Activated CD4-positive, alpha-beta T cell treated with anti-CD3 and anti-CD28 coated beads for 24 hours (primary cell): ENCODE measurements at places on chromosomes 5 and 9.

DNA sequence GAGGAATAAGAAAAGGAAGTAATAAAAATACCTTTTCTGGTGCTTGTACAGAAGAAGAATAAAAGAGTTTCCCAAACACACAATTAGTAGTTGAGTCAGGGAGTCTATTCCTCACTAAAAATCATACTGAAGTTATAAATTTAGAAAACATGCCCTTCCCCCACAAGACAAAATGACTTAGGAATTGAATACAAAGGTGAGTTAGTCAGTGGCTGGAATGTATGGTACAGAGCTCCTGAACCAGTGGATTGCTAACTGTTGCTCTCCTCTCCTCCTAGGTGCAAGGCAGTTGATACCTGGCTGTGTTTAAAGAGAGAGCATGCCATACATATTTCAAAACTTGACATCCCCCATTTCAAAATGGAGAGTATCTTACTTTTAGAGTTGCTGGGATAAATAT lies 1.9 kb downstream of the GDA start:
- no peak for DNase-seq

DNA sequence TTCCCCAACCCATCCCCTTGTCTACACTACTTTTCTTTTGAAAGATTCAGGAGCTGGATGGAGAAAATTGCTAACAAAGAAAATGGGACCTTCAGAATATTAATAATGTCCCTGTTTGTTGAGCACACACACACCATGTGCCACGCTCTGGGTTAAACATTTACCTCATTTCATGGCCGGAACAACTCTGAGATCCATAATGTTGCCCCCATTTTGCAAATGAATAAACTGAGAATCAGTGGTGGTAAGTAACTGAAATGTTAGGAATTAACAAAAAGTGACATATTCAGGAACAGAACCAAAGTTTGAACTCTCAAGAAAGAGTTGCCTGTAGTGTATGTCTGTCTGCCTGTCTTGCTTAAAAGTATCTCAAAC lies 51.4 kb upstream of the SMAD5 start:
- no peak for DNase-seq

- DNase-seq: no peak
Observed at GRCh38 chr5:178467568-178468195, 122.5 kb downstream of the COL23A1 start.

DNA sequence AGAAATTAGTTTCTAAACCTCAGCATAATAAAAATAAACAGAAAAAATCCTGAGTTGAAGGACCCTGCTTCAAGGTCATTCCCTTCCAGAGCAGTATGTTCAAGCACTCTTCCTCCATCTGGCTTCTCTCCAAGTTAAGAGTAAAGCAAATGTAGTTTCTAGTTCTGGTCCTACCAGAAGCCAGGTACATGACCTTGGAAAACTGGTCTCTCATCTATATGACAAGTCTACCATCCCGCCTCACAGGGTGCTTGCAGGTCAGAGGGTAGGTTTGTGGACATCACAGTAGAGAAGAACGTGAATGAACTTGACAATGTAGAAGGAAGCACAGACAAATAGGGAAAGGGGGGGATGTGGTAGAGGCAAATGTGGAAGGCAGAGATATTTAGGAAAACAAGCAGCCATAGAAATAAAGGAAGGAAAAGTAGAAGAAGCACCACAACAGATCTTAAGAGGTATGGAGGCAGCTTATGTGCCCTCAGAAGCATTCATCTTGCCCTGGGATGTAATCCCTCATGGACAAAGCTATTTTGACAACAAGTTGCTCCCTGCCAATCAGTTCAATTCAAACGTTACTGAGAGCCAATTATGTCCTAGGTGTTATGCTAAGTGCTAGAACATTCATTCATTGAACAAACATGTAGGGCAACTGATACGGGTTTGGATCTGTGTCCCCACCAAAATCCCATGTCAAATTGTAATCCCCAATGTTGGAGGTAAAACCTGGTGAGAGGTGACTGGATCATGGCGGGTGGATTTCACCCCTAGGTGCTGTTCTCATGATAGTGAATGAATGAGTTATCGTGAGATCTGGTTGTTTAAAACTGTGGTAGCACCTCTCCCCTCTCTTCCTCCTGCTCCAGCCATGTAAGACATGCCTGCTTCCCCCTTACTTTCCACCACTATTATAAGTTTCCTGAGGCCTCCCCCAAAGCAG lies 23.7 kb upstream of the CTNNAL1 start:
- no peak for DNase-seq

GRCh38 chr5:40383749-40384651 lies 295.7 kb upstream of the PTGER4 start:
- DNase-seq: no peak

- DNase-seq: no peak
Observed at GRCh38 chr9:109246533-109246932, 74.3 kb downstream of the EPB41L4B start.

DNA sequence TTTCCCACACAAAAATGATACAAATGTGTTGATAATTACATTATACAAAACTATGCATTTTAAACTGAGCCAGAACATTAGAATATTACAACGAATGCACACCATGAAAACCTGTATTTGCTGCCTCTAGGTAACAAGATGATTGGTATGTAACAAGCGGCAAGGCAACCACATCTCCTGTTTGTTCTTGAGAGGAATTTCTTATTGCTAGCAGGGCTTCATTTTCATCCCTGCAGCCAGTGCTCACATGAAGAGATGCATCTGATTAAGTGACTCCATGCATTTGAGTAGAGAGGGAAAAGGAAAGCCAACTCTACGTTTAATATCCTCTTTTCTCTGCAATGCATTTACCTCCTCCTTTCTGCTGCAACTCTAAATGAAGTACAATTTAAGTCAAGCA lies 36.6 kb downstream of the FRMD3 start:
- no peak for DNase-seq

- DNase-seq: no peak
Observed at GRCh38 chr5:159341906-159342310, 11.6 kb upstream of the IL12B start.

DNA sequence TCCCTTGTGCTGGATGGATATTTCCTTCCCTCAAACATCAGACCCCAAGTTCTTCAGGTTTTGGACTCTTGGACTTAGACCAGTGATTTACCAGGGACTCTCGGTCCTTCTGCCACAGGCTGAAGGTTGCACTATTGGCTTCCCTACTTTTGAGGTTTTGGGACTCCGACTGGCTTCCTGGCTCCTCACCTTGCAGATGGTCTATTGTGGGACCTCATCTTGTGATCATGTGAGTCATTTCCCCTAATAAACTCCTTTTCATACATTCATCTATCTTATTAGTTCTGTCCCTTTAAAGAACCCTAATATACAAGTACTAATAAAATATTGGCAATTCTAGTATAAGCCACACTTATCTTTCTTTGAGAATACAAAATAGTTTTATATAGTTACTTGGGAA lies 1078.9 kb downstream of the CDH12 start:
- no peak for DNase-seq

DNA sequence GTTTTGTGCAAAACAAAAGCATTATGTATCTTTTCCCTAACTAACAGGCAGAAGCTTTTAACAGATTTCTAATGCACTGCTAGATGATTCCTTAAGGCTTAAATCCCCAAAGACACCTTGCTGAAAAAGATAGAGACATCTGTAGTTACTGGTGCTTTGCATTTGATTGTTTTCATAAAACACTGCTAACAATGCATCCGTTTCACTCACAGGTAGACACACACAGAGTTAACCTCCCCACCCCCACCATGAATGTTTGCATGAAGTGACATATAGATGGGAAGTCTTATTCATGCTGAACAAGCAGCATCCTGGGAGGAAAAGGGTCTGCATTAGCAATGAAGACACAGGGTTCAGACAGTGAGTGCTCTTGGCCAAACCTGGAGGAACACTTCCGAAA lies 100.9 kb downstream of the ASTN2 start:
- DNase-seq: no peak

DNA sequence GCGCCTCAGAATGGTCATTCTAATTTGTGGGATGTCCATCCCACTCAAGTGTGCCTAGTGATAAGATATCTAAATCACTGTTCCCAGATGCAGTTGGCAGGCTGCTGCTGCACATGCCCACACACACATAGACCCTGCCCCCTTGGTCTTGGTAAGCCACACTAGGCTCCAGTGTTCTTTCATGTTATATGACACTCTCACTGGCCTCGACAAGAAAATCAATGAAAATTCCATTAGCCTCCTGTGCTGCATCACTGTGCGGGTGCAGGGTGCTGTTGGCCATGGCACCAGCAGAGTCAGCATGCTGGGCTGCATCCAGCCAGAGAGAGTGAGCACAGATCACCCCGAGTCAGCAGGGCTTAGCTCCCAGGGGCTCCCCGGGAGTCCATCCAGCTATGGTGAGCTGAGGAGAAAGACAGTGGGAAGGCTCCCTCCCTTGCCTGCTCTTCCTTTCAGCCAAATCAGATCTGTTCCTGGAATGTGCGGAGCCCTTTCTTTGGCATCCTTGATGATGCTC lies 59.9 kb downstream of the ABLIM3 start:
- DNase-seq: no peak

DNA sequence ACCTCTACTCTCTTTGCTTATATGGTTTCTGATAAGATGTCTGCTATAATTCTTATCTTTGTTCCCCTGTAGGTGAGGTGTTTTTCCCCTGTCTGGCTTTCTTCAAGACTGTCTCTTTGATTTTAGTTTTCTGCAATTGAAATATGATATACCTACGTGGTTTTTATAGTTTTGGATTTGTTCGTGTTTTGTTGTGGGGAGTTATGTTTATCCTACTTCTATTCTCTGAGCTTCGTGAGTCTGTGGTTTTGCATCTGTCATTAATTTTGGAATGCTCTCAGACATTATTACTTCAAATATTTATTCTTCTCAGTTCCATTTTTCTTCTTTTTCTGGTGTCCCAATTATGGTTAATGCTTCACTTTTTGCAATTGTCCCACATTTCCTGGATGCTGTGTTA lies 521.3 kb downstream of the KCTD16 start:
- DNase-seq: no peak

DNA sequence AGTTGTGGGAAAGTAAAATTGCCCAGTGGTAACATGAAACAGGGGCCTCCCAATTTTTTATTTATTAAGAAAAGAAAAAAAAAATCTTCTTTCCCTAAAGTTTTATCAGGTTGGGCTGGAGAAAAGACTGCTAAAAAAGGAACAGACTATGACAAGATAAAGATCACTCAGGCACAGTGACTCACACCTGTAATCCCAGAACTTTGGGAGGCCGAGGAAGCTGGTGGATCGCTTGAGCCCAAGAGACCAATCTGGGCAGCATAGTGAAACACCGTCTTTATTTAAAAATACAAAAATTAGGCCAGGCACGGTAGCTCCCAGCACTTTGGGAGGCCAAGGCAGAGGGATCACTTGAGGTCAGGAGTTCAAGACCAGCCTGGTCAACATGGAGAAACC lies 312.5 kb downstream of the CETN3 start:
- DNase-seq: no peak

GRCh38 chr9:113973226-113973625 lies 97.1 kb downstream of the ZNF618 start:
- DNase-seq: no peak

GRCh38 chr9:38326122-38326521 lies 66.4 kb upstream of the ALDH1B1 start:
- no peak for DNase-seq

DNA sequence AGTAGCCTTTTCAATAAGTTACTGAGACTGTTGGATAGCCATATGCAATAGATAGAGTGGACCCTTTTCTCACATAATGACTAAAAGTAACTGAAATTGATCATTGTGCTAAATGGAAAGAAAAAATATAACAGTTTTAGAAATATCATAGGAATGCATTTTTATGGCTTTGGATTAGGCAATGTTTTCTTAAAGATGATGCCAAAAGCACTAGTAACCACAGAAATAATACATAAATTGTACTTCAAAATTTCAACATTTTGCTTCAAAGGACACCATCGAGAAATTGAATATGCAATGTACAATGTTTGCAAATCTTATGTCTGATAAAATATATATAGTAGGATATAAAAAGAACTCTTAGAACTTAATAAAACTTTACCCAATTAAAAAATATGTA lies 1267.5 kb upstream of the CDH9 start:
- DNase-seq: no peak

- DNase-seq: peak; percentile 22
Observed at GRCh38 chr5:95823738-95824609, 1.4 kb upstream of the GLRX start.
